ENCODE measurements at places on chromosomes 4 and X.
A peak's percentile ranks its signal among the peaks of the same experiment; 100 is the strongest.

- DNase-seq, result no peak
Measured at GRCh38 chr4:148445071-148445859, 3.1 kb upstream of the NR3C2 start.

DNA sequence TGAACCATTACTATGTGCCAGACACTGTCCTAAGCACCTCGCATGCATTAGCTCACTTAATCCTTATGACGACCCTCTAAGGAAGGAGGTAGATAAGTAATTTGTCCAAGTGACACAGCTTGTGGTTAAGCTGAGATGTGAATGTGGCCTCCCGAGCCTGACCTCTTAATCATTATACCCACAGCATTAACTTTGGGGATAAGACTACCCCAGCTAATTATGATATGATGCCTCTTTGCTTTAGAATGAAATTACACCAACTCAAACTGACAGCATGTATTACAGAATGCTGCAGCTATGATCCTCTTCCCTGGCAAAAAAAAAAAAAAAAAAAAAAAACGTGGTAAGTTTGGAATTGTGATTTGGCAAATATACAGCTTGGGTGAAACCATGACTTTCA is 53.5 kb downstream of the APBB2 start:
- peak; percentile 65 for DNase-seq

- no peak for DNase-seq
Measured at GRCh38 chr4:87193958-87194675, 26.3 kb downstream of the KLHL8 start.

DNA sequence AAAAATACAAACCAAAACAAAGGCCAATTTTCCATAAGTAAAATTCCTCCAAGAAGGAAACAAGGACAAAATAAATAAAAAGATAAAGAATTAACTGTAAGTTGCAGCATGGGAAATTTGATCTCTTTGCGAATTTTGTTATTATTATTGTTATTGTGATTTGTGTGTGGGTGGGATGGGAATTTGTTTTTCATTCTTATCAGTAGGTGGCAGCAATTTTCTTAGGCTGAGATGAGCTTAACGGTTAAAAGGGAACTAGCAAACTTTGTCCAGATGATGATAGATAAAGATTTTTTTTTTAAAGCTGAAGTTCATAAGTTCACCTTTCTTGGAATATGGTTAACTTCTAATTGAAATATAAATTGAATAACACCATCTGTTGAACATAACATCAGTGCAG is 83.2 kb upstream of the IL1RAPL2 start:
- no peak for DNase-seq

GRCh38 chr4:76781698-76782595 is 116.0 kb downstream of the SOWAHB start:
- DNase-seq, result peak; percentile 93

GRCh38 chr4:168812806-168813205 is 197.2 kb downstream of the CBR4 start:
- no peak for DNase-seq

DNA sequence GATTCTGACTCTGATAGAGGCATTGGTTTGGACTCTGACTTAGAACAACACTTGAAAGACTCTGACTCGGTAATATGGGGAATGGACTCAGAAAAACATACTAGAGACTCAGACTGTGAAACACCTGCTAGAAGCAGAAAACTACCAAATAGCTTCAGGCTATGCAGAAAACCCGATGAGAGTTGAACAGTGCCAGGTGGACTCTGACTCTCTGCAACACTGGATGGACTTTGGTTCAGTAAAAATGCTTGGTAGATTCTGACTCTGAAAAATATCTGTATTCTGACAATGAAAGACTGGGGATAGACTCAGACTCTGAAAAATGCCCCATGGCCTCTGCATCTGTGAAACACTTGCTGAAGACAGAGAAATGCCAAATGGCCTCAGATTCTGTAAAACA is 215.1 kb upstream of the HDX start:
- no peak for DNase-seq

- DNase-seq, result no peak
Measured at GRCh38 chr4:38516190-38516589, 147.8 kb upstream of the KLF3 start.

DNA sequence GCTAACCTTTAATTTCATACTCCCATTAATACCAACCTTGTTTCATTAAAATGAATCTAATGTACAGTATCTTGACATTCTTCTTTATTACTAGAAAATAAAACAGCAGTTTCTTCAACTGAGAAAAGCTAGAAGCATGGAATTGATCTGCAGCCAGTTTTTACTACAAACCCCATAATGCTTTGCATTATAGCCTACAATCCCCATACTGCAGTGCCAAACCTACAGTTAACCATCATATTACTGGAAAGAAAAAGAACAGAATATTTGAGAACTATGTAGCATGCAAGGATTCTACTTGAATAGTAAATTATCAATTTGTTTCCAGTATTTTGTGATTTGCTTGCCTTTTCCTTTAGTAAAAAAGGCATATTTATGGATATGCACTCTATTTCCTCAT is 3.2 kb upstream of the IL1RAPL1 start:
- DNase-seq, result no peak

- DNase-seq, result no peak
Measured at GRCh38 chr4:52555356-52555716, 103.8 kb downstream of the USP46 start.

- DNase-seq, result no peak
Measured at GRCh38 chrX:2933125-2933900, 4.2 kb upstream of the ARSD start.

DNA sequence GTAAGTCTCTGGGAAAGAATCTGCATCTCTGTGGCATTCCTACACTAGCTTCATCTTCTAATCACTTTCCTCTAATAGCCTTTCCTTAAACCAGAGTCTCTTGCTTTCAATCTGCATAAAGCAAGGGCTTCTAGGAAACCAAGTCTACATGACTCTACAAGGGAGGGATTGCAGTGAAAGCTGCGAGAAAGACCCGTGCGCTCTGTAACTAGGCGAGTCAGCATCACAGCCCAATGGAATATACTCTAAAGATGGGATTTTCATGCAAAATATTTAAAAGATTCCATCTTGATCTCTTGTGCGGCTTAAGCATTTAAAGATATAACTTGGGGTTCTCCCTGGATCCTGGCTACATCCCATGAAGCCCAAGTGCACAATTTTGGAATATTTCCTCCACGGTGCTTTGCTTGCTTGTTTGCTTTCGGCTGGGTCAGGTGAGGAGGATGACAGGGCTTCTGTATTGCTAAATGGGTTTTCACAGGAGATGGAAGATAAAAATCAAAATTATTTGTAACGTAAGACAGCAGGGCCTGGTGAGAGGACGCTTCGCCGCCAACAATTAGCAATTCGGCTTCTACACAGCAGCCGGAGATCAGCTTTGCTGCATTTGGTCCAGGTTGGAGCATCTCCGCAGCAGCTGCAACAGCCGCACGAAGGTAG is 687 bp upstream of the GRIA2 start:
- DNase-seq, result no peak

- no peak for DNase-seq
Measured at GRCh38 chr4:52529983-52530382, 129.1 kb downstream of the USP46 start.

- DNase-seq, result peak; percentile 34
Measured at GRCh38 chr4:4752576-4753401, 106.7 kb upstream of the MSX1 start.

DNA sequence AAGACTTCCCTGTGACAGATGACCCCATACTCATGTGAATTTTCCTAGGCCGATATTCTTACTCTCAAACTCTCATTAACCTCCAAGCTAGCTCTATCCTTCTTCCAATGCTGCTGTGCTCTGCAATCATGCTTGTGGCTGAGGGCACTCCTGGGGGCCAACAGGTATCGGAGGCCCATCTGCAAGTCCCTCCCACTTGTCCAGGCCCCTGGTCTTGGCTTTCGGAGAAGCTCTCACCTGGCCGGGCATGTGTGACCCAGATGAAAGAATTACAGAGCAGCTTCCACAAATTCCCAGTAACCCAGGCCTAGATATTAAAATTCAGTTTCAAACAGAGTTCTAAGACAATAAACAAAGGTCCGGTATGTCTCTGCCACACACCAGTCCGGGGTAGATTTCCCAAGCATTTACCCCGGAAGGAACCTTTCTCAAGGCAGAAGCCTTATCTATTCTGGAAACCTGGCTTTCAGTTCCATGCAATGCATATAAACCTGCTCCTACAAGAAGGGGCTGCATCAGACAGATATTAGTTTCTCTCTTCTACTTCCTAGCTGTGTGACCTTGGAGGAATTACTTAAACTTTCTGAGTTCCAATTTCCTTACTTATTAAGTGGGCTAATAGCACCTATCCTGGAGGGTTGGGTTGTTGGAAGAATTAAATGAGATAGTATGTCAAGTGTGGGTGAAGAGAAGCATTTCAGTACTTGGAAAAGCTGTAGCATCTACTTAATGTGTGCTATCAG is 270.8 kb downstream of the PTTG2 start:
- DNase-seq, result no peak

DNA sequence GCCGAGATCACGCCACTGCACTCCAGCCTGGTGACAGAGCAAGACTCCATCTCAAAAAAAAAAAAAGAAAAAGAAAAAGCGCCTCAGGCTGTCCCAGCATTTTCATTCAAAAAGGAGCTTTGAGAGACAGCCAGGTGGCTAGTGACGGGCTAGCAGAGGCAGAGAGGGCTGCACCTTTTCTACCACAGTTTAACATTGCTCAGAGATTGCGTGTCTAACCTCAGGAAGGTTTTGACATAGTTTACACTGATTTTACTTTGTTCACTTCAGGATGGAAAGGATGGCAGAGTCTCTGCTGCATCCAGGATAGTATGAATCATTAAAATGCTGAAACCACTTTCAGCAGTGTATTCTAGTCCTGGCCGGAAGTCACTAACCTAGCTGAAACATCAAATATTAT is 28.1 kb downstream of the ZFP42 start:
- no peak for DNase-seq

- no peak for DNase-seq
Measured at GRCh38 chrX:28876901-28877300, 289.7 kb downstream of the IL1RAPL1 start.

DNA sequence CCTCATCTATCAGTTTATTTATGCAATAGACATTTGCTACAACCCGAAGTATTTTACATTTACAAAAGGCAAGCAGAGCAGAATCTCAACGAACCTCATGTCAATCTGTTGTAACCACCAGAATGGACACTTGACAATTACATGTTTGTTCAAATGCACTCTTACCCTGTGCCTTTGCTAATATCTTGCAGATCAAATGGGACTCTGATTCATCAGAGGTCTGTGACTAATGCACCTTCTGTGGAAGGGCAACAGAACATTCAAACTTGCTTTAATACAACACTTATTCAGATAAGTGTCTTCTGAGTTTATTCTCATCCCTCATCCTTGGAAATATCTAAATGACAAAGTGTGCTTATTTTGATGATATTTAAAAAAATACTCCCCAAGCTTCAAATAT is 644.7 kb upstream of the PCDH10 start:
- DNase-seq, result peak; percentile 9

DNA sequence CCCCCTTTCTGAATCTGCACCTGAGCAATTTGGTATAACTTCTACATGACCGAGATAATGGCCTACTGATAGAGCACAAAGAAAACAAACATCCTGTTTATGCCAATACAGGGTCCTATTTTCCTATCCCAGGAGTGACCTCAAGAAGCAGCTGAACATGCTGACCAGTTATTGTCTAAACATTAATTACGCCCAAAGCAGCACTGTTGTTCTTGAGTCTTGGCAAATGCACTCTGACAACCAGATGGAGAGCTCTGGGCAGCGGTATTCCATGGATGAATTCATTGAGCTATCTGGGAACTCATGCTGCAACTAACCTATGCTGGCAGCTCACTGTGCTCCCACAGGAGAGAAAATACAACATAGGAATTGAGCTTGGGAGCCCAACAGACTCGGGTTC is 52.6 kb downstream of the PCYT1B start:
- DNase-seq, result no peak

Measured in HFFc6 (cell line).